ENCODE measurements at places on chromosomes 2 and 18. TPM values are rescaled to one million over a fixed set of nuclear protein-coding genes. Genes with fewer than 3 reads are reported as not detected.

GRCh38 chr2:204074456-204074855 is 137.9 kb downstream of the ICOS start:
- DNase-seq = no peak

TNFAIP6 gene
- not detected for total RNA-seq

SULT1C2 gene
- not detected for total RNA-seq

- peak; percentile 85 for DNase-seq
These were observed at the start of gene TUBA4B for GRCh38 chr2:219252900-219253752. Gene TUBA4B (plus strand): TSS chr2:219253243. CDS start chr2:219253408, 165 bp downstream.

SCYGR4 gene
- not detected for total RNA-seq

GRCh38 chr2:32671885-32672533 is 44.2 kb downstream of the TTC27 start:
- DNase-seq = no peak

DNA sequence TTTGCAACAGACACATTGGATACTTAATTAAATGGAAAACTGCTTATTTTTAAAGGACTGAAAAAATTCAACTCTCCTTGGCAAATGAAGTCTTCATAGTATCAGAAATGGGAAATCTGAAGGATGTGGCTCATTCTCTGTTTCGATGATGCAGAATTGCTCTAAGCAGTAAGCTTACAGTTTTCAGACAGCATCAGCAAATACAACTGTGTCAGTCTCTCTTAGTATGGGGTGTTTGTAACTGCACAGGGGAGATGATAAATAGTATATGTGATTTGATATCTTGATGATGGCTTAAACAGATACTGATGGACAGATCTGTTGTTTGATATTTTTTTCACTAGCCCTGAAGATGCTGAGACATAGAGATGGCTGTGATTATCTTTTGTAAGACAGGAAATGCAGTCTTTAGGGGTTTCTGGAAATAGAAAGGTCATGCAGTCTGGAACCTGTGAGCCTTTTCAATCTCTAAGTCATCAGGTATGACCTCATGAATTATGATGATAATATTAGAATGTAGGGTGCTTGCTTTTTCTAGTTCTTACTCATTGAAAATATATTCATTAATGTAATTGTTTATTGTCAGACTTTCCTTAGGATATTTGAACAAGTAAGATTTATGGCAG is 84.2 kb downstream of the SLC4A10 start:
- DNase-seq = no peak

COBLL1 gene
- total RNA-seq = not detected

WNT10A gene
- total RNA-seq = 0.23 TPM

- no peak for DNase-seq
These were observed 148.0 kb downstream of the PARD3B start for GRCh38 chr2:204693262-204693661.

RSAD2 gene
- total RNA-seq = 183 TPM

RTP5 gene
- total RNA-seq = not detected

DNA sequence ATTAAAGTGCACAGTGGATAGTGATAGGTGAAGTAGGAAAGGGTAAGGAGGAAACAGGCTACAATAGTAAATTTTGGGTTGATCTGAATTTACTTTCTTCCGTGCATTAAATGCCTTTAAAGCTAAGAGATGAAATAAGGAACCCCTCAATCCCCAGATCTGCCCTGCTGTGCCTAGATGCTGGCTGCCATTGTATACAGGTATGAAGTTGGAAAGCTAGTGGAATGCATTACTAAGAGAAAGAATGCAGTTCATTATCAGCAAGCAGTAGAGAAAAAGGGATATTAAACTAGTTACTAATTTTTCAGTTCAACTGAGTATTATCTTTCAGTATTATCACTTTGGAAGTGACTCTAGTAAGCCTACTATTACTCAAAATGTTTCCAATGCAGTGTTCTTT is 93.3 kb downstream of the WDPCP start:
- no peak for DNase-seq

HOXD1 gene
- total RNA-seq = not detected

DNA sequence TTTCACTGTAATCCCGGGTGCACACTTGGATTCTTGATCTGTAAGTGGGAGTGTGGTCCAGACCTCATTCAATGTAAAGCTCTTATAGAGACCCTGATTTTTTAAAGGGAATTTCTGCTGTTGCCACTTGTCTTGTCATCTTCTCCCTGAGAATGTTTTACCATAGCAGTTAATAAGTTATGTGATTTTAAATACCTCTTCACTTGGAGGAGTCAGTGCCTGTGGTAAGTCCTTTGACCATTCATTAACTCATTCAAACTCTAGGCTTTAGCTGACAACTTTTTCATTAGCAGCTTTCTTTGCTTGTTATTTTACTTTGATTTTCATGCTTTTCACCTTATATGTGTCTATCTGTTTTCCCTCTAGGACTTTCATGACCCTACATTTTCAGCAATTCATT is 51.3 kb downstream of the FMNL2 start:
- no peak for DNase-seq

EFR3B gene
- total RNA-seq = 0.23 TPM

GPR148 gene
- total RNA-seq = not detected

GRCh38 chr2:45342-46130 is 769 bp downstream of the FAM110C start:
- DNase-seq = no peak

UGT1A3 gene
- not detected for total RNA-seq

DNA sequence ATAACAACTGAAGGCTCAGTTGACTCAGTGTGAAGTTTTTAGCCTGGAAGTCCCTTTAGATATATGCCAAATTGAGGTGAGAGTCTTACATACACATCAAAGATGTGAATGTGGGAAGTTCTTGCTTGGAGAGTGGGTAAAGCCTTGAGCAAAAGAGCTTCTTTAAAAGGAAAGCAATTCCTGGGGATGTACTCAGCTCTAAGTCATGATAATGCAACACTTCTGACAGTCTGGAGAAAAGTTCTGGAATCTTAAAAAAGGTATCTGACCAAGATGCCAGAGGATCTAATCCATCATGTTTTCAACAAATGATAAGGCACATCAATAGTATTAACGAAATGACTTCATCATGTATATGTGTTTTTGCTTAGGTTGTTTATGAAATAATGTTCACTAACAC is 351.2 kb downstream of the CDH19 start:
- DNase-seq = no peak

C2orf78 gene
- not detected for total RNA-seq

All from activated CD8-positive, alpha-beta memory T cell treated with anti-CD3 and anti-CD28 coated beads, Interleukin-2, amount 10 ng/mL, durations not matched to agents 7 days and 5 days (primary cell).